ENCODE measurements at places on chromosomes 6 and 20.

DNA sequence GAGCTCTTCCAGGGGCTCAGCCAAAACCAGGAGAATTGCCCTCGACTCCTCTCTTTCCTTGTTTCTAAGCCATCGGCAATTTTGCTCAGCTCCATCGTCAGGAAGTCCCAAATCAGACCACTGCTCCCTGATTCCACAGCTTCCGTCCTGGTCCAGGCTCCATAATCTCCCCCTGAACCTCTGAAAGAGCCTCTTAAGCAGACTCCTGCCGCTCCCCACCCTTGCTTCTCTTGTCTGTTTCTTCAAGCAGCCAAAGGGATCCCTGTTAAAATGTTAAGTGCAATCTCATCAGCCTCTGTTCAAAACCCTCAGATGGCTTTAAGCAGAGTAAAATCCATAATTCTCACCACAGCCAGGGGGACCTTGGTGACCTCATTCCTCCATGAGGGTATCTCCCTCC is 244.7 kb upstream of the SPTLC3 start:
- no peak for DNase-seq

- no peak for DNase-seq
These were observed 13.1 kb downstream of the PPP1R10 start for GRCh38 chr6:30603961-30604360.

- no peak for DNase-seq
These were observed 56.8 kb downstream of the EYA2 start for GRCh38 chr20:46951405-46951804.

- DNase-seq: no peak
These were observed 56.5 kb upstream of the MAP3K7 start for GRCh38 chr6:90643381-90643780.

DNA sequence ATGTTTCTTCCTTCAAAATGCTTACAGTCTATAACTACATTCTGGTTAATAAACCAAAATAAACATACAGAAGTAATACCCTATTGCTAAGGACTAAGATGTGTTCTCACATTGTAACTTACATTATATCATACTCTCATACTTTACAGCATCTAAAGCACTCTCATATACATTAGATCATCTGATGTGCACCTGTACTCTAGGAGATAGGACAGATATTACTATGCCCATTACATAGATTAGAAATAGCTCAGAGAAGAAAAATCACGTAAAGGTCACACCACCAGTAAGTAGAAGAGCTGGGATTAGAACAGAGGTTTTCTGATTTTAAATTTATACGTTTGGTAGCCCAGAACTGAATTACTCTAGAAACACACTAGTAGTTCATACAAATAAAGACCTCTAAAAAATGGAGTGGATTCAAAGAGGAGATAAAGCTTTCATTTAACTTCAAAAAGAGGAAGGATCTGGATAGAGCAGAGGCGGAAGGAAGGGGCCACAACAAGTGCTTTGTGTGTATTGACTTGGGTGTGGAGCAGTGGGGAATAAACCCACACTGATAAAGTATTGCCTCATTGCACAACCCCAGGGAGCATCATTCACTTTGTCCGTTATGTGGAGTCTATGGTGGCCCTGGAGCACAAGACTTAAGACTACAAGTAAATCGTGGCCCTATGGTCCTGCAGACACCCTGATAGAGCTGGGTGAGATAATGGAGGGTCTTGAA is 30.9 kb downstream of the SLC2A12 start:
- peak; percentile 7 for DNase-seq

- no peak for DNase-seq
These were observed 3.8 kb downstream of the PDRG1 start for GRCh38 chr20:31948008-31948407.

- no peak for DNase-seq
These were observed 348.3 kb downstream of the CDH26 start for GRCh38 chr20:60306551-60306950.

All from HL-60 (cell line).